ENCODE measurements at places on chromosomes 12 and 14.

- no peak for DNase-seq
Measured at GRCh38 chr12:116934908-116935705, 24.4 kb downstream of the FBXW8 start.

- DNase-seq: no peak
Measured at GRCh38 chr12:3101309-3102024, 24.3 kb downstream of the TSPAN9 start.

DNA sequence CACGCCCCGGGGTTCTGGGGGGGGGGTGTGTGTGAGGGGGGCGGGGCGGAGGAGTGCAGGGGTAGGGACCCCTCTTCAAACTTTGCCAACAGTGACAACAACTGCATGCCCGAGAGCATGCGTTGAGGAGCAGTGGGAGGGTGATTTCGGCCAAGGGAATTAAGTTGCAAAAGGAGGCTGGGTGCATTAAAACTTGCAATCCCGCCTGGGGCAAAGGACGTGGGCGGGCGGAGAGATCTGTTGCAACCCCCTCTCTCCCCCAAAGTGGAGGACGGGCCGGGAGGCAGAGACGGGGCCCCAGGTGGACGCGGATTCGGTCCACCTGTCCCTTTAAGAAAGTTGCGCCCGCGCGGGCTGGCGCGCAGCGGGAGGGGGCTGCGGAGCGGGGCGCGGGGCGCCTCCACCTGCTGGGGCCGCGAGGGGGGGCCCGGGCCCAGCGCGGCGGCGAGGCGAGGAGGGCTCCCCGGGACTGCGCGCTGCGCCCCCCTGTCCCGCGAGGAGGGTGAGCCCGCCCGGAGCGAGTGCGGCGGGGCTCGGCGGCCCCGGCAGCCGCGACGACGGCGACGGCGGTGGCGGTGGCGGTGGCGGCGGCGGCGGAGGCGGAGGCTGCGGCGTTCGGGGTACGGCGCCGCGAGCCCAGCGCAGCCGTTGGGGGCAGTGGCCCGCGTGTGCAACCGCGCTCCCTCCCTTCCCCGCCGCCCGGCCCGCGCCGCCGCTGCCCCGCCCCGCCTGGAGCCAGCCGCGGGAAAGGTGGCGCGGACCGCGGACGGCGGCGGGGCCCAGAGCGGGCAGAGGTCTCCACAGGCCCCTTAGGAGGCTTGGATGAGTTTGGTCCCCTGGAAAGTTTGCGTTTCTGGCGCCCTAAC, 530 bp upstream of the FOXN4 start:
- DNase-seq: no peak

- no peak for DNase-seq
Measured at GRCh38 chr14:85762526-85762925, 232.6 kb downstream of the FLRT2 start.

DNA sequence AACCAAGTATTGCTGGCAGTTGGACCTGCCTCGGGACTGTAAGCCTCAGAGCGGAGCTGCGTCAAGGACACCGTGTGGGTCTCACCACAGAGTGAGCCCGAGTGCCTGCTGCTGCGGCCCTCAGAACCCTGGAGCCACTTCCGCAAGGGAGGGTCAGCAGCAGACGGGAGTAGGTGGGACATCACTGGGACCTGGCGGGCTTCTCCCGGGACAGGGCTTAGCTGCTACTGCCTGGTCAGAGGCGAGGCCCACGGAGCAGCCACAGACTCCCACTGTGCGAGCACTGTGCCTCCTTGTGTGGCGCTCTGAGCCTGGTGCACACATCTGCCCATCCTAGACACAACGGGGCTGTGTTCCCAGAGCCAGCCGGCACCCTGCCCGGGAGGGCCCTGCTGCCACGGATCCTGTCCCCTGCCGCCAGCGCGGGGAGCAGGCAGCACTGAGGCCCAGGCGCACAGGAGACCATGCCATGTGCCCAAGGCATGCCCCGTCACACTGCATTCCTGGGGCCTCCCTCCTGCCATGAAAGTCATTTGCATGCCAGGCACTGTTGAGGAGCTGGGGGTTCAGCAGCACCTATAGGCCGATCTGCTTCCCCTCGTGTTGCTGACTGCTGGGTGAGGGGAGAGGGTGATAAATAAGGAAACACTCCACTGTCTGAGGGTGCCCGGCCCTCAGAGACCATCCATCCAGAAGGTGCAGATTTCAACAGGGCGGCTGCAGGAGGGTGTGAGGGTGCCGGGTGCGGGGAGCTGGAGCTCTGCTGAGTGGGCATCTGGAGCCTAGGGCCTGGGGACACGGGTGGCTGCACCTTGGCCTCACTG, 10.0 kb downstream of the HIP1R start:
- DNase-seq: no peak

GRCh38 chr12:39780913-39781446, 161.4 kb upstream of the ABCD2 start:
- DNase-seq: no peak

GRCh38 chr12:118685983-118686607, 295.2 kb upstream of the SRRM4 start:
- DNase-seq: no peak

GRCh38 chr12:95077341-95077740, 3.9 kb upstream of the NR2C1 start:
- no peak for DNase-seq

DNA sequence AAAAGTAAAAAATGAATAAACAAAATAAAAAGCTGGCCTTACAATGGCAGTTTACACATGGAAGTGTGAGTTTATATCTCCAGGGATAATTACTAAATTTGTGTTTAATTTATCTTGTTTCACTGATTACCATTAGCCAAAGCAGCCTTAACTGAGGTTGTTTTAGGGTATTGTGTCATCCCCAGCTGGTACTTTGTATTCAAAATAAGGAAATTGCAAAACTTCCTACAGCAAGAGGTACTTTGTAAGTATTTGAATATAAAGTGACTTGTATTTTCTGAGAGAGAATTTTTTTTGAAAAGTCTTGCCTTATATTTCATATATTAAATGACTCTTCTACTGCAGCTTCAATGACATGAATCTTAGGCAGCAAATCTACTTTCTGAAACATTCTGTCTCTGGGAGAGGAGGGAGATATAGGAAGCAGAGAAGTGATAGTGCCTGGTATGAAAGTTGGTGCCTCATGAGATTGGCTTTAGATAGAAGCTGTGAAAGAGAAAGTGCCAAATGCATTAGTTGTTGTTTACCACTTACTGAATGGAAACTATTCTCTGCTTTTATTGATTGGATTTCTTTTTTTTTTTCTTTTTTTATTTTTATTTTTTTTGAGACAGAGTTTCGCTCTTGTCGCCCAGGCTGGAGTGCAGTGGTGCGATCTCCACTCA, 6.7 kb downstream of the FNTB start:
- no peak for DNase-seq

GRCh38 chr12:65266408-65266807, 12.1 kb upstream of the MSRB3 start:
- DNase-seq: no peak

DNA sequence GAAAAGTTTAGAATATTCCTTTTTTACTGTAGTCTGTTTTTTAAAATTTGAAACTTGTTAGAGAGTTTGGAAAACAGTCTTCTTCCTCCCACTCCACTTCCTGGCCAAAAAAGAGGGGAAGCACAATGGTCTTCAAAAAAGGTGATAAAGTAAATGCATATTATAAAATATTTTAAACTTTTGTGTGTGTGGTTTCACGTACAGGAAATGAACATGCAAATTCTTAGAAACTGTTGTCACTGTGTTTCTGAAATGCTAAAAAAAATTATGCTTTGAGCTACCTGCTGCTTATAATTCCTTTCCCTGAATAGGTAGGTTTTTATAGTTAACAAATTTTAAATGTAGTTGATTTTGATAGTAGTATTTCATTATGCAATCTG, 2.9 kb downstream of the FGFR1OP2 start:
- DNase-seq: peak; percentile 14

DNA sequence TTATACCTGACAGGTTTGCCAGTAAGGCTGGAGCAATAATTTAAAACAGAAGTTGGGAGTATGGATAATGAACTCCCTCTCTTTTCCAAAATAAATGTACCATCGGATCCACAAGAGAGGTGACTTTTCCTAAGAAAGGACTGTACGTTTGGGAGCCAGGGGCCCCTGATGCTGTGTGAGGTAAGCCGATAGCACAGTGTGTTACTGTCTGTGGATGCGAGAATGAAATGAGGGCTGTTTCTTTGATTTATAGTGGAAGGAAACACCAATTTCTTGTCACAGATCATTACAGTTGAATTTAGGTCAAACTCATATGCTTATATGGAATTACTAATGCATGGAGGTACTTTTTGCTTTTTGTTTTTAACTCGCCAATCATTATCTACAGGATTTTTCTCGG, 147.7 kb downstream of the ZNF664 start:
- no peak for DNase-seq

GRCh38 chr12:108190529-108190928, 61.4 kb downstream of the WSCD2 start:
- DNase-seq: no peak

- DNase-seq: no peak
Measured at GRCh38 chr12:128994856-128995255, 141.6 kb downstream of the GLT1D1 start.

DNA sequence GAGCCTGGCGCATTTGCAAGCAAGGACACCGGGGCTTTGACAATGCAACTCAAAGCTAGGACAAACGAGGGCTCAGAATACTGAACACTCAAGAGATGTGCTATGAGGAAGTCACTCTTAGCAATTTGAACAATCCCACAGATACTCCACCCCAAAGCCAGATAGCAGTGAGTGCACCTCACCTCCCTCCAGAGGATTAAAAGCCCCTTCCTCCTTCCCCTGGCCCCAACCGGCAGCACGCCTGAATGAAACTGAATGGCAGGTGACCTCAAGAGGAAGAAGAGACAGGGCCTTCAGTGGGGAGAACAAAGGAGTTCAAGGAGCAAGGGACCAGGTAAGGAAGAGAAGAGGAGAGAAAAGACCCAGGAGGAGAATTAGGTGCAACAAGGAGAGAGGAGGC, 1.9 kb upstream of the KRT78 start:
- DNase-seq: no peak

DNA sequence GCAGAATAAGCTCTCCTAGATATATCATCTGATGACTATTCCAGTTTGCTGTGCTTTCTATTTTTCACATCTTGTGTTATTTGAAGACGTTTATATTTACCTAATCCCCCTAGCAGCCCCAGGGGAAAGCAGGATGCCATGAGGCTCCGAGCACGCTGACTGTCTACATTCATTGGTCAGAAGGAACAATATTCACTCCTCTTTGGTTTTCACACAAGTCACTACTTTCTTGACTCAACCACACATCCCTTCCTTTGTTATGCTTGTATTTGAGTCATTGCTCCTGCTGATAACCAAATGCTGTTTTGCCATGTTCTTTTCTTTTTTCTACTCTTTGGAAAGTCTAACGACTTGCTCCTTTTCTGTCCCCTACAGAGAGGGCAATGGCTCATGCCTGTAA, 86.5 kb upstream of the SLC38A2 start:
- DNase-seq: peak; percentile 74

DNA sequence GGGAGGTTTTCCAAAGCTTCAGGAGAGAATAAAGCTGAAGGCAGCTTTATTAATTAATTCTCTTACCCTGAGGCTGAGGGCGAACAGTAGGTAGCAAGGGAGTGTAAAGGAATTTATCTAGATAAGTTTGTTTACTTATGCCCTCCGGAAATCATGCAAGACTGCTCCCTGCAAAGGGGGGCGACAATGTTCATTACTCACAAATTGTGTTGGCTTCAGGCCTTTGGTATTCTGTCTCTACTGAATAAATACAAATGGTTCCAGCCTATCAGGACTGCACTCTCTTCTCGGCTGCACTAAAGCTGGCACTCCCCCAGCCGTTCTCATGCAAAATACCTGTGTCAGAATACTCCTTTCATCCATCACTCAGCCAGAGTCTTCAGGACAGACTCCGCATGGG, 120.8 kb downstream of the PPHLN1 start:
- DNase-seq: no peak

GRCh38 chr12:18849080-18849479, 111.2 kb downstream of the CAPZA3 start:
- no peak for DNase-seq

- peak; percentile 94 for DNase-seq
Measured at GRCh38 chr14:100067971-100068959, 3.0 kb downstream of the EVL start.

GRCh38 chr14:104116756-104117340, 21.5 kb upstream of the KIF26A start:
- no peak for DNase-seq

DNA sequence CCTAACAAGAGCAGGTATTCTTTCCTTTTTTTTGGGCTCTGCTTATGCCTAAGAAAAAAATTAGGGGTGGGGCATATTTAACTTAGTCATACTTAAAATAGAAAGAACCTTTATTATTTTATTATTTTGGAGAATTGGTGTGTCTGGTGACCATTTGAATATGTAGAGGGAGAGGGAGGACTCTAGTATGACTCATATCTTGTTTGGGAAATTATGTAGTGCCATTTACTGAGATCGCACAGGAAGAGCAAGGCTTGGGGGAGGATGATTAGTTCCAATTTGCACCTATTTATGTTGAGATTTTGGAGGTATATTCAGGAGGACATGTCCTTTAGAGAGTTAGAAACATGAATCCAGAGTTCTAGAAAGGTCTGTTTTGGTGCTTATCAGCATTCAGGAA, 9.9 kb downstream of the ZNF410 start:
- DNase-seq: no peak

DNA sequence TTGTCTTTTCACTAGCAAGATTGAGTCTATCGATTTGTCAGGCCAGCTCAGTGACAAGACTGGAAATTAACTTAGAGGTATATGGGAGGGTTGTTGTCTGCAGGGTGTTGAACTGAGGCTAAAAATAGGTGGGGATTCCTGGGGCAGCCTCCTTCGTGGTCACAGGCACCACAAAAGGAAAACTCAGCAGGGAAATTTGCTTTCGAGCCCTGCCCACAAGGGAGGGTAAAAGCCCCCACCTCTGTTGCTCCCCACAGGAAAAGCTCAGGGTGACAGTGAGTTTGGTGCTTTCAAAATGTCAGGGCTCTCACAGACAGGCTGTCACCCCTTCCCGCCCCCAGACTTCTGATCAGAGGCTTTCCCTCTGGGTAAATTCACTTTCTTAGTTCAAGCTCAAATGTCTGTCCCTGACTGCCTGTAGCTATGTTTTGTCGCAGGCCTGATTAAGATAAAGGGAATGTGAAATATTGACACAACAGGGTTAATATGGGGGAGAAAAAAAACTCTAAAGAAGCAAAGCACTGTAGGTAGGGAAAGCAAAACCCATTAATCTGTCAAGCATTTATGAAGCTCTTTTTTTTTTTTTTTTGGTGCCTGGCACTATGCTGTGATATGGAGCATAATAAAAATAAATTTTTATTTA, 11.7 kb upstream of the NFKBIA start:
- peak; percentile 81 for DNase-seq

GRCh38 chr12:127383281-127383680, 883.7 kb upstream of the TMEM132C start:
- DNase-seq: no peak

DNA sequence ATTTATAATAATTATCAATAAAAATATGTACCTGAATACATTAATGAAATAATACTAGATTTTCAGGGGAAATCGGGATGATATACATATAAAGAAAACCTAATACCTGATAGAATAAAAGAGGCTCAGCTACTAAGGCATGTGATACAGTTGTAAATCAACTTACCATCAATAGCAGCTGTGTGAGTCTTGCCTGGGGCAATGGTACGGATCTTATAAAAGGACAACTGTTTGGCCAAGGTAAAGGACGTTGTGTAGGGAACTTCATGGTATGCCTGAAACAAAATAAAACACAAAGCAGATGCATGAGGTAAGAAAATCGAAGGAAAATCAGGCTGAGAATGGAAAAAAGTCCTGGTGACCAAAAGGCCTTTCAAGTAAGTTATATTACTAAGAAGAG, 25.4 kb downstream of the NEK9 start:
- DNase-seq: no peak
